ENCODE measurements at places on chromosomes 13 and 19.

DNA sequence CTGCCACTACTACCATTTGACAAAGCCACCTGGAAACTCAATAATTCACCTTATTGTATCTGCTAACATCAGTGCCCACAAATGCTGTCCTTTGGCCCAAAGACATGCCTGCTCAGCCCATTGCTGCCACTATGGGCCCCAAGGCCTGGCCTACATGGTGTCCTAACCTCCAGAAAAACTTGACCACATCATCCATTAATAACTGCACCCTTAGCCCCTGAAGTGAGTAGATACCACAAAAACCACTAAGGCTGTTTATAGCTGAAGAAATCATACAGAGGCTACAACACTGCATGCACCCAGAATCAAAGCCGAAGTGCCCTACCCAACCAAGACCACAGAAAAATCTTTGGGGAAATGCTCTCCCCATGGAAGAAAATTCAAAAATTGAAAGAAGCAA is 932.8 kb upstream of the SLITRK6 start:
- no peak for DNase-seq

DNA sequence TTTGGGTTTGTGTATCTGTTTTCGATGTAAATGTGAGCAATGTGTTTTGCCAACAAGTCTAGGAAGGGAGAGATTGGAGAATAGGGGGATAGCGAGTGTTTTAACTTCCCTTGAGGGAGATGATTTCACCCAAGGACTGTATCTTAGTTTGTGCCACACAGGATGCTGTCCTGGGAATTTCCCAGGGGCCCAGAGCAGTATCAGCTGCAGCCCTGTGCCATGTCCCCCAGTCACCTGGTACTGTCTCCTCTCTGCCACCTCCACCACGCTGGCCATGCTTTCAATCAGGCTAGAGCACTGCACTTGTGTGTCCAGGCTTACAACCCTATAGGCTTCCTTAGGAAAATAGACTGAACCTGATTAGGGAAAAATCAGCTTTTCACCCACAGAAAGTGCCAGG is 40.1 kb upstream of the CLDN10 start:
- no peak for DNase-seq

- DNase-seq = peak; percentile 17
Observed at GRCh38 chr19:9721861-9722260, 46.7 kb downstream of the ZNF846 start.

- DNase-seq = peak; percentile 84
Observed at GRCh38 chr13:40789275-40790153, at the start of gene SLC25A15. SLC25A15 (plus strand) TSS chr13:40789611; CDS start chr13:40793227, 3,616 bp downstream.

- no peak for DNase-seq
Observed at GRCh38 chr13:97388373-97388772, 45.6 kb upstream of the RAP2A start.

- DNase-seq = peak; percentile 76
Observed at GRCh38 chr19:4636151-4636717, 3.1 kb upstream of the TNFAIP8L1 start.

GRCh38 chr13:113832205-113832604 is 31.7 kb downstream of the GAS6 start:
- DNase-seq = no peak

Data from NAMALWA (cell line).